IPS DF 6.9 (cell line): ENCODE measurements at places on chromosomes 11 and 22.
A peak's percentile ranks its signal among the peaks of the same experiment; 100 is the strongest.

- no peak for DNase-seq
These were observed 115.9 kb downstream of the ATM start for GRCh38 chr11:108338750-108339149.

GRCh38 chr22:46365166-46365624 is 29.7 kb downstream of the TRMU start:
- no peak for DNase-seq

GRCh38 chr22:23537416-23537815 is 42.7 kb downstream of the IGLL1 start:
- no peak for DNase-seq

DNA sequence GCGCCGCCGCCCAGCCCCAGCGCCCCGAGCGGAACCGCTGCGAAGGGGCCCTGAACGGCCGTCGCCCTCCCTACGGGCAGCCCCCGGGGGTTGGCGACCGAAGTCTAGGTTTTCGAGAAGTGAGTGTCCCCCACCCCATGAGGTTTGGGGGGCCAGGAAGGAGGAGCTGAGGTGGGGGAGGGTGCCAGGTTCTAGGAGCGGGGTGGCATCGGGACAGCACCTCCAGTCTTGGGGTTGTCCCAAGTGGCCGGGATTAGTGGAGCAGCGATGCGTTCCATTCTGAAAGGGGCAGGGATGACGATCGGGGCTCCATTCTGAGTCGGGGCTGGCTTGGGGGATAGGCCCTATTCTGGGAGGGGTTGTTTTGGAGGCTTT is 408 bp downstream of the PPP2R5B start:
- no peak for DNase-seq

DNA sequence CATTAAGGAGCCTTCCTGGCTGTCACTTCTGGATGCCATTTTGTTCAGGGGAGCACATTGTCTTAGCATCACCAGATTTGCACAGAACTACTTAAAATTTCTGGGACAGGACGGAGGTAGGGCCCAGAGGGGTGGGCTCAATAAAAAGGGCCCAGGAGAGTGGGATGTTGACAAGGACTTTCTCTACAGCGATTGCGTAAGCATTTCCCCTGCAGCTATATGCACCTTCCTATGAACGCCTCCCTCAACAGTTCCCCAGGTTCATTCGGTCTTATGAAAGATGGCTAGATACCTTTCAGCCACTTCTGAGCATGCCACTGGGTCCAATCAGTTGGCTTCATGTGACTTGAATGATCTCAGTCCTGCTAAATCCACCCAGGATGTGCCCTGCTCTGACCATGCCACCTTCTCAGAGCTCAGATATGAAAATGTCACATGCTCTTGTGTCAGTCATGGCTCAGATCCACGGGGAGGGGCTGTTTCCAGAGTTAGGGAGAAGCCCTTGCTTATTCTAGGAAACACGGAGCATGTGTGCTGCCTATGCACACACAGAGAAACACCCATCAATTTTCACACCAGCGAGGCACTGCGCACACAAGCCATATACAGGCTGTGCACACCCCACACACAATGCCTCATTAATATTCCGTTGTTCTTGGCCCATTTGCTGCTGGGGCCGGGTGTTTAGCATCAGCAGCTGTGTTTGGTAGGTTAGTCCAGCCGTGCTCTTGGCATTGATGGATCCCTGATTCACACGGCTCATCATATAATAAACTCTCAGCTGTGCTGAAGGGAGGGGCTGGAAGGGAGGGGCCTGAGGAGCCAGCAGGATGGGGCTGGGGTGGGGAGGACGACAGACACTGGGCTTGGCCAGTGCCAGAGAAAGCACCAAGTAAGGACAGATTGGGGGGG is 52.5 kb upstream of the NNMT start:
- no peak for DNase-seq

GRCh38 chr22:23911318-23911980 is 17.3 kb downstream of the MIF start:
- no peak for DNase-seq

DNA sequence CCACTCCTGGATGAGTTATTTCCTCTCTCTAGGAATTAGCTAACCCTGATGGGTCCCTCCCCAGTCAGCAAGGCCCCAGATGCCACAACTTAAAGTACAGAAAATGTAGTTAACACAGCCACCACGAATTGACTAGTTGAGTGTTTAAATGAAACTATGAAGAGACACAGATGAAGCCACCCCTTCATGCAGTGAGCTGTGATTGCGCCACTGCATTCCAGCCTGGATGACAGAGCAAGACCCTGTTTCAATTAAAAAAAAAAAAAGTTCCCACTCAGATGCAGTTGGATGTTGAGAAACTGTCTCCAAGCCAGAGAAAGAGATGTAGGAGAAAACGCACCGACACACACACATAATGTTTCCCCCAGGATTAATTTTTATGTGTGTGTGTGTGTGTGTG is 53.3 kb downstream of the SCN3B start:
- DNase-seq = no peak

- no peak for DNase-seq
These were observed 41.7 kb upstream of the APLNR start for GRCh38 chr11:57278721-57279095.

- DNase-seq = no peak
These were observed 4.0 kb downstream of the PRCP start for GRCh38 chr11:82896183-82896582.

DNA sequence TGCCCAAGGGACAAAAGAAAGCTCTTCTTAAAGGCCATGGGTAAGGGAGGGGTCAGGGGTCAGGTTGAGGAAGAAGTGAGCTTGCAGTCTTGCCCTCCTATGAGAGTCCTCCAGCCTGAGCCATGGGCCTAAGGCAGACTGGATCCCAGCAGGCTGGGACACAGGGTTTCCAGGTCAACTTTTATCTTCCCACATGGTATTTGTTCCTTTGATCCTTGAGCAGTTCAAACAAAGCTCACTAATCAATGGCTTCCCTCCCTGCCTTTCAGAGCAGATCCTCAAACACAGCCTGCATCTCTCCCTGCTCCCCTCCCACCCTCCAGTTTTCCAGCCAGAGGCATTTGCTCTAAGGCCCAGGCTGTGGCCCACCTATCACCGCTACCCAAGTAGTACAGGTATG is 589.3 kb downstream of the INSC start:
- no peak for DNase-seq

- DNase-seq = no peak
These were observed 5.9 kb downstream of the TMEM134 start for GRCh38 chr11:67463186-67463585.

- DNase-seq = no peak
These were observed at the start of gene PHOX2A for GRCh38 chr11:72244060-72244360. PHOX2A (minus strand) TSS chr11:72244176; CDS start chr11:72244004, 172 bp downstream.

DNA sequence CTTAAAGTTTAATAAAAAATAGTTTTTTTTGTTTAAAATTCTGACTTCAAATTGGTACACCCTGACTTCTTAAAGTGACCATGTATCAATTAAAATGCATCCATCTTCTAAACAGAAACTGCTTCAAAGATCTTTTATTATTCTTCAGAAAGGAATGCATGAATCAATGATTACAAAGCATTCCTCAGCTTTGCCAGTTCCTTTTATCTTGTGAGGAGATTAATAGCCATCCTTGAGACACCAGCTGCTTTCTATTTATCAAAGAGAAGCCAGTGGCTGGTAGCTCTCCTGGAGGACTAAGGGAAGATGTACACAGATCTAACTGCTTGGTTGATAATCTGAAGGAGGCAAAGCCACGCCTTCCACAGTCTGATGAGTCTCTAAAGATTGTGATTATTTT is 2222.5 kb downstream of the LRRC4C start:
- no peak for DNase-seq

- DNase-seq = no peak
These were observed 4.0 kb downstream of the SAA1 start for GRCh38 chr11:18270102-18270501.

DNA sequence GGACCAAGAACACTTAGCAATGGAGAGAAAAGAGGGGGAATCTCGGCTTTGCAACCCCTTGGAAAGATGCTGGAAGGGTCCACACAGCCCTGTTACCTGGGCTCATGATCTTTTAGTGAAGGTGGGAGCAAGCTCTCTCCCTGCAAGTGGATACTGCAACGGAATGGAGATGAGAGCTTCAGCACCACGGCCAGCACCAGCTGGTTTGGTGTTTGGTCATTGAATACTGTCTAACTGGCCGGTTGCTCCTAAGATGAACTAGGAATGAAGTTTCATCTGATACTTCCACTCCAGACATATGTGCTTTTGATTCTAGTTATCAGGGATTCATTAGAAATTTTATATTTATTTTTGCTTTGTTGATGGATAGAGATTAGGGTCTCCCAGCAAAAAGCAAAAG is 16.3 kb downstream of the HTR3A start:
- DNase-seq = peak; percentile 43

GRCh38 chr11:59552844-59553243 is 41.5 kb downstream of the OR4D9 start:
- DNase-seq = no peak

GRCh38 chr11:72675221-72675620 is 999 bp upstream of the PDE2A start:
- no peak for DNase-seq

DNA sequence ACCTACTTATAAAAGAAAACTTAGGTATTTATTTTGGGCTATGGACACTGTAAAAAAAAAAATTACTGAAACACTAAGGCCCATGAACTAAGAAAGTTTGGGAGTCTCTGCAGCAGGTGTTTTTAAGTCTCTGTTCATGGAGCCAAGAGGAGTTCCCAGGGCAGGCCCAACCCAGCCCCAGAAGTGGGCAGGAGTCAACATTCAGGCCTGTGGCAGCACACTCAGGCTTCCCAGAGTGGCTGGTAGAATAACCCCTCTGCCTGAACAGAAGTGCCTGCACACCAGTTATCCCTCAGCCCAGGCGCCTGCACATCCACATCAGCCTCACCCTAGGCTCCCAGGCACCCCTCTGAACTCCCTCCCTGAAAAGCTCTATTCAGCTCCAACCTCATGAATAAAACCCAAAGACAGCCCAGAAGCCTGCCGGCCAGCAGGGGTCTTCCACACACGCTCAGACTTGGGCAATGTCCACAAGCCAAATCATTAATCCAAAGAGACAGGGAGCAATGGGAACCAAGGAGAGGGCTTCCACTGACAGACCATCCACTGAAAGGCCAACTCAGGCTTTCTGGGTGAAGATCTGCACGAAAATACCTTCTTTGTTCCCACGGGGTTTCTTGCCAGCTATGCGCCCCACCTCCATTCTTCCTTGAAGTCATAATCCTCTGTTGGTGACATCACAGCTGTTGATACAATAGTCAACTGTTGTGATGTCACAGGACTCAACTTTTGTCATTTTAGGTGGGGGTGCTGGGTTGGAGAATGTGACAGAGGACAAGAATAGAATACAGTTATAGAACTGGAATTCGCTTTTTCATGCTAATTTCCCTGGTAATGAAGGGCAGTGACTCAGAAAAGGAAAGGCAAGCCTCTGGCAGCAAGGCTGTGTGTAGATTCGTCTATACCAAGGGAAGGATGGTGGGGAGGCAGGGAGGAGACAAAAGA is 83.7 kb downstream of the RPL27A start:
- no peak for DNase-seq

DNA sequence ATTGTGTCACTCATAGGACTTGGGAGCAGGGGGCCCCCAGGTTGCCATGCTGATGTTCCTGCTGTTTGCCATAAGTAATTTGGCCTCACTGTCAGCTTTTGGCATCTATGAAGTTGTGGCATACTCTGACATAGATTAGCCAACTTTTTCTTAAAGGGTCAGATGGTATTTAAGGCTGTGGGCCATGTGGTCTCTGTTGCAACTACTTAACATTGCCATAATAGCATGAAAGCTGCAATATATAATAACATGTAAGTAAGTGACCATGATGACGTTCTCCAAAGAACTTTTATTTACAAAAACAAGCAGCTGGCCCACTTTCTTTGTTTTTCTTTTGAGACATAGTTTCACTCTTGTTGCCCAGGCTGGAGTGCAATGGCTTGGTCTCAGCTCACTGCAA is 2.2 kb upstream of the TMEM216 start:
- DNase-seq = no peak

DNA sequence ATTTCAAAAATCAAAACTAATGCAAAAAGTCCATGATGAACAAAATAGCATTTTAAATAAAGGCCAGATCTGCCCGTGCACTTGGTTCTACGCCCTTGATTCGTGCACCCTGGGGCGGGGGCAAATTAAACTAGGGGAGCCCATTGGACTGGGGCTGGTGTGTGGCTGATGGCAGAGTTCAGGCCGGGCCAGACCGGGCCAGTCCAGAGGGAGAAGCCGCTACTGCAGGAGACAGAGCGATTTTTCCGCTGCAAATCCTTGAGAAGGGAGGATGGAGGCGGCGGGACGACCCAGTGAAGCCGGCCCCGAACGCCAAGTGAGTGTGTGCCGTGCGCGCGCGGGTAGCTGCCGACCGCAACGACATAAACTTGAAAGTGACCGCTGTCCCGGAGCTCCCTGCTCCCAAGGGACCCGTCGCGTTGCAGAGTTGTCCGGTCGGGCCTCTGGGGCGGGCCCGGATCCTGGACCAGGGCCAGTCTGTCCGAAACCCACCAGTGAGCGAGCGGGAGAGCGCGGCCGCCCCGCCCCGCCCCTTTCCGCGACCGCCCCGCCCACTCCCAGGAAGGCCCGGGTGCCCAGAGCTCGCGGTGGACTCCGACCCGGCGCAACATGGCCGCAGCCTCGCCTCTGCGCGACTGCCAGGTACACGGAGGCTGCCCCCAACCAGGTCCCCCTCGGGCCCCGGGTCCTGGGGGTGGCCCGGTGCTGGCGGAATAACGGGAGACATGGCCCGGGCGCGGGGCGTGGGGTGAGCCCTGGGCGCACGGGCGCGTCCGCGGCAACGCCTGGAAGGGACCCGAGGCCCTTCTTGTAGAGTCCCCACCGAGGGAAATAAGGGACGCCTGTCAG is at the start of gene TTC38:
Gene TTC38, plus strand, starts transcription at position 578 of the 849 bp plus-strand sequence. Its CDS starts 32 bp downstream, at position 610.
- no peak for DNase-seq

DNA sequence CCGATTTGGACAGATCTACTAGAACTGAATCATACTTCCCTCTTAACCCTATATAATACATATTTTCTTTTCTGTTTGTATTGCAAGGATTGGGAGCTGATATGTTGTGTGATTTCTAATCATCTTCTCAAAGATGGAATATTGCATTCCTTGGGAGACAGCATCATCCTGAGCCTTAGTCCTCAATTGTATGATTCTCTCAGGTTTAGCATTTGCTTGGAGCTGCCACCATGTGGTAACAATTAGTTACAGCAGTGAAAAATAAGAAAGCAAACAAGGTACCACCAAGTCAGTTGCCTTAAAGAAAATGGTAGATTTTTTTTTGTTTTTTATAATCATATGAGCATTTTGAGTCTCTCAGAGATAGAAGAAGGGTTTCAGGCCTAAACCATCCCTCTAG is 11.9 kb downstream of the SNX19 start:
- no peak for DNase-seq

DNA sequence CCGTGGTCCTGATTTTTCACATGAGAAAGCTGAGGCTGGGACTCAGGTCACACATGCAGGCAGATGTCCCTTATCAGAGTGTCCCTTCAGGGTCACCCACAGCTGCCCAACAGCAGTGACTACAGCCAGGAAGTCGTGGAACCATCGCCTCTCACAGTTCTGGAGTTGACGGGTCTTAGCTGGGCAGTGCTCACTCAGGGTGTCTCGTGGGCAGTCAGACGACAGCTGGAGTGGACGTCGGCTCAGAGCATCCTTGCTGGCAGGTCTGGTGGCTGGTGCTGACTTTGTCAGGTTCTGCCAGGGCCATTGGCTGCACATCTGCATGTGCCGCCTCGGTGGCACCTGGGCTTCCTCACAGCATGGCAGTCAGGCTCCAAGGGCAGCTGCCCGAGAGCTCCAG is 35.6 kb upstream of the TH start:
- no peak for DNase-seq

- no peak for DNase-seq
These were observed 649.9 kb upstream of the LUZP2 start for GRCh38 chr11:23846902-23847422.
